ENCODE measurements at places on chromosomes 5 and 9.

GRCh38 chr5:130115686-130116085 lies 211.4 kb downstream of the CHSY3 start:
- no peak for DNase-seq

- no peak for DNase-seq
These were observed 2262.8 kb upstream of the ACO1 start for GRCh38 chr9:30121611-30122010.

- DNase-seq = no peak
These were observed 75.4 kb upstream of the ANKH start for GRCh38 chr5:14946815-14947620.

GRCh38 chr5:10543585-10544040 lies 20.3 kb upstream of the ANKRD33B start:
- DNase-seq = no peak

Measured in stimulated activated CD4-positive, alpha-beta T cell treated with anti-CD3 and anti-CD28 coated beads, Interleukin-1b, Interleukin-23, amount 100 ng/mL, for 1 hour (primary cell).